ENCODE measurements at places on chromosomes 4 and X.

DNA sequence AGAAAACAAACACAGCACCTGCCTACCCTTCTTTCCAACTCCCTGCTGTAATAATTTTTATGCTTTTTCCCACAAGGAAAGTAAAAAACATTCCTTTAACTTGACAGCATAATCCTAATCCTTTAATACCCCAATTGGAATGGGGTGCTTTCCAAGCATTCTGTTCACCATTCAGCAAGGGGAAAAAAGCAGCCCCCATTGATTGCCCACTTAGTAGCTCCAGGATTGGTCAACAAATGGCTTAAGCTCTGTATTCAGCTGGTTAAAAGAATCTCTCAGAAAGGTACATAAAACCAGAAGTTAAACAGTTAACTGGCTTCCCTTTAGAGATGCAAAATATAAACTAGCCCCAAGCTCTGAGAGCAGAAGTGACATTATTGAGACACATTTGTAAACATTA lies 194.8 kb upstream of the ATOH1 start:
- no peak for DNase-seq

DNA sequence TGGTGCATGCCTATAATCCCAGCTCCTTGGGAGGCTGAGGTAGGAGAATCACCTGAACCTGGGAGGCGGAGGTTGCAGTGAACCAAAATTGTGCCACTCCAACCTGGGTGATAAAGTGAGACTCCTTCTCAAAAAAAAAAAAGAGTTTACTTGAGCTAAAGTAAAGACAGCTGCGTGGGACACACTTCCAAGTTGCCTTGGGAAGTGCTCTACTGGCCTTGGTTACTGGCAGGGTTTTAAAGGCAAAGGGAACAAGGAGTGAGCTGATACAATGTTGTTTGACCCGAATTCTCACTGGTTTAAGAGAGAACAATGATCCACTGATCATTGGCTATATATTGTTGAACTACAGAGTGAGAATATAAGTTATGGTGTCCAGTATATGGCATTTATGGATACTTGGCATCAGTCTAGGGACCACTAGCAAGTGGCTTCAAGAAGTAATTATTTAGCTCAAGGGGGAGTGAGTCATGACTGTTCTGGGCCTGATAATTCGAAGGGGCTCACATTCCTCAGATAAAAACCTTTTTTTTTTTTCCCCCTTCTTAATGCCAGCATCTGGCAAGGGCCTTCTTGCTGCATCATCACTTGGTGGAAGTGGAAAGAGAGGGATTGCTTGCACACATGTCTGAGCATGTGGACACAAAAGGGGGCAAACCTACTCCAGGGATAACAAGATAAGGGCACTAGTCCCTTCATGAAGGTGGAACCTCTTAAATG lies 32.3 kb downstream of the GRK4 start:
- DNase-seq = no peak

- no peak for DNase-seq
These were observed 103.3 kb upstream of the ANK2 start for GRCh38 chr4:112946127-112946526.

DNA sequence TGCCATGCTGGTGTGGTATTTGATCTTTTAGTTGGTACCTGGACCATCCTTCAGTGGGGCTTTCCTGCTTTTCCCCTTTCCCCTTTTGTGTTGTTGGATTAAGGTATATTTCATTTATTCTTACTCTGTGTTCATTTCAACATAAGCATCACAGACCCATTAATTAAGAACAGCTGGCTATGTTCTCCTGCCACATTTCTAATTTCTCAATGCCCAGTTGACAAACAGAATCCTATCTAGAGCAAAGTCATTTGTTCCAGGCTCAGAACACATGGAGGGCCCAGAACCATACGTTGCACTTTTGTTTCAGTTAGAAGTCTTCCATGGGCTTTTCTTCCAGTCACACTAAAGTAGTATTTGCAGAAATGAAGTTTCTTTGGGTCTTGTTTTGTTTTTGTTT lies 46.1 kb upstream of the EOLA2 start:
- no peak for DNase-seq

GRCh38 chrX:64204252-64204651 lies 1.3 kb downstream of the AMER1 start:
- DNase-seq = peak; percentile 5

DNA sequence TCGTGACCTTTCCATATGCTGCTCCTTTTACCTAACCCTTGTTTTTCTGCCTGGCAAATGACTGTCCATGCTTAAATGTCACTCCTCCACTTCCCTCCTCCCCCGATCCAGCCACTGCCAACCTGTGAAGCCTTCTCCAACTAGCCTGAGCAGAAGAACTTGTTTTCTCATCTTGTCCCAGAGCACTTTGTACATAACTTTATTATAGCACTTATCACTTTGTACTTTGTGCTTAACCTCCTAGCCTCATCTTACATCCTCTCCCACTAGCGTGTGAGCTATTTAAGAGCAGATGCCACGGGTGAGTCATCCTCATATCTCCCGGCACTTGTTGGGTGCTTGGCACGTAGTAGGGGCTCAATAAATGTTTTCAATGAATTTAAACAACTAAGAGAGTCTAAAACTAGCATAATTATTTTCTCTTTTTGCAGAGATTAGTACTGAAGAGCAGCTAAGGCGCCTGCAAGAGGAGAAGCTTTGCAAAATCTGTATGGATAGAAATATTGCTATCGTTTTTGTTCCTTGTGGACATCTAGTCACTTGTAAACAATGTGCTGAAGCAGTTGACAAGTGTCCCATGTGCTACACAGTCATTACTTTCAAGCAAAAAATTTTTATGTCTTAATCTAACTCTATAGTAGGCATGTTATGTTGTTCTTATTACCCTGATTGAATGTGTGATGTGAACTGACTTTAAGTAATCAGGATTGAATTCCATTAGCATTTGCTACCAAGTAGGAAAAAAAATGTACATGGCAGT lies 46.9 kb downstream of the XIAP start:
- no peak for DNase-seq

DNA sequence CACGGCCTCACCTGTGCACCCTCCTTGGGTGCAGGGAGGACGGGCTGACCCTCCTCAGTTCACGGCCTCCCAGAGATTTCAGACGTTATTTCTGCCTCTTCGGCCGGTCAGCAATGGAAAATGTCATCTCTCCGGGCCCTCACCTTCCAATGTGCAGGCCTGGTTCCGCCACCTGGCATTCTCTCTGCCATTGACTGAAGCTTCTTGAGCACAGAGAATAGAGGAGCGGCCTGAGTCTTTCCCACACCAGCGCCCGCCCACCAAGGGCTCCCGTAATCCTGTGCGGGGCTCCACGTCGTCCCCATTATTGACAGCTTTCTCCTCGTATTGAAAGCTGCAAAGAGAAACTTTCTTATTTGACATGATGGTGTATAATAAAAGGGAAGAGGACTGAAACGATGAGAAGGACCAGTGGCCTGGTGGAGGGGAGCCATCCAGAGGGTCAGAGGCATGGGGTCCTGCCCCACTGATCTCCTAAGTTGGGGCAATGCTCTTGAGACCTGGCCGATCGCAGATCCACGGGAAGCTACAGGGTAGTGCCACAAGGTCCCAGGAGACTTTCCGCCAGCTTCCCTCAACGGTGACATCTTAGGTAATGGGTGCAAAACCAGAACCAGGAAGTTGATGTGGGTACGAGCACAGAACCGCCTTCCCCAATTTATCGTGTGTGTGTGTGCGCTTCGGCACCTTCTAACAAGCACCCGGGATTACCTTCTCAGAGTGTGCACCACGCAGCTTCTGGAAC lies 20.6 kb downstream of the HTRA3 start:
- no peak for DNase-seq

DNA sequence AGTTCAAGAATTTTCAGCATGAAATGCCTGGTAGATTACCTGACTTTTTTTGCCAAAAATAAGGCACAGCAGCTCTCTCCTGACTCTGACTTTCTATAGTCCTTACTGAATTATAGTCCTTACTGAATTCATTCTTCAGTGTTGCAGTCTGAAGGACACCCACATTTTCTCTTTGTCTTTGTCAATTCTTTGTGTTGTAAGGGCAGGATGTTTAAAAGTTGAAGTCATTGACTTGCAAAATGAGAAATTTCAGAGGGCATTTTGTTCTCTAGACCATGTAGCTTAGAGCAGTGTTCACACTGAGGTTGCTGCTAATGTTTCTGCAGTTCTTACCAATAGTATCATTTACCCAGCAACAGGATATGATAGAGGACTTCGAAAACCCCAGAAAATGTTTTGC lies 168.0 kb downstream of the SOWAHB start:
- no peak for DNase-seq

DNA sequence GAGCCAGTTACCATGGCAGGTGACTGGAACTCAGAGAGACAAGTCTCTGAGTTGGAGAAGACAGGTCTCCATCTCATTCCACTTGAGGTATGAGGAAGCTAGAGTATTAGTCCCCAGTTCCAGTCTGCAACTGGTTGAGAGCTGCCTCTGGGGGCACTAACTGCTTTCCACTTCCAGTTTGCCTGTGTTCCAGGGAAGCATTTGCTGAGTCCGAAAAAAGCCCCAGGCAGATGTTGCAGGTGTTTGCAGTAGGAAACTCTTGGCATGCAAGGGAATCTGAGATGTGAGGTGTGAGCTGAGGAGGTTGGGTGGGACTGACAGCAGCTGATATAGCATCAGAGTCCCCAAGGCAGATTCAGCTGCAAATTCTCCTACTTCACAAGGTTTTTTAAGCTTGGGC lies 272.2 kb upstream of the CASK start:
- DNase-seq = no peak

DNA sequence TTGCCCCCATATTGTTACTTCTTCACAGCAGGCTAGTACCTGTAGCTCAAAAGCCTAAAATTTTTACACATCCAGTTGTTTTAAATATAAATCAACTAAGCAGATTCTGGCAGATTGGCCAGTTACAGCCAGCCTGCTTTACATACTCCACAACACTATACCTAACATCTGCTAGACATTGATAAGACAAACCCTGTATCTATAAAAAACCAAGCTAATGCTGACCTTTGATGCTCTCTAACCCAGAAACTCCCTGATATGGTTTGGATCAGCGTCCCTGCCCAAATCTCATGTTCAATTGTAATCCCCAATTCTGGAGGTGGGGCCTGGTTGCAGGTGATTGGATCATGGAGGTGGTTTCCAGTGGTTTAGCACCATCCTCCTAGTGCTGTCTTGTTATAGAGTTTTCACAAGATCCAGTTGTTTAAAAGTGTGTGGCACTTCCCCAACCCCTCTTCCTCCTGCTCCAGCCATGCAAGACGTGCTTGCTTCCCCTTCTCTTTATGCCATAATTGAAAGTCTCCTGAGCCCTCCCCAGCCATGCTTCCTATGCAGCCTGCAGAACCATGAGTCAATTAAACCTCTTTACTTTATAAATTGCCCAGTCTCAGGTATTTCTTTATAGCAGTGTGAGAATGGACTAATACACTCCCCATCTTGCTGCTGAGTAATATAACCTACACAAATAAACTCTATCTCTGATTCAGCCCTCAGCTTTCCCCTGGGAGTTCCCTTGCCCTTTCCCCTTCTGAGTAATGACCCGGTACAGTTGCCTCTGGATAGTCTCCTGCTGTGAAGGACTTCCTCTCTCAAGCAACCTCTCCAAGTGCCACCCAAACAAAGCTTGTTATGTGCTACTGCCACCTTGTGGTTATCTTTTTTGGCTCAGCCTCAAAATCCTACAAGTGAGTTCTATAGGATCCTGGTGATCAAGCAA lies 39.6 kb downstream of the ZCCHC13 start:
- DNase-seq = peak; percentile 87

DNA sequence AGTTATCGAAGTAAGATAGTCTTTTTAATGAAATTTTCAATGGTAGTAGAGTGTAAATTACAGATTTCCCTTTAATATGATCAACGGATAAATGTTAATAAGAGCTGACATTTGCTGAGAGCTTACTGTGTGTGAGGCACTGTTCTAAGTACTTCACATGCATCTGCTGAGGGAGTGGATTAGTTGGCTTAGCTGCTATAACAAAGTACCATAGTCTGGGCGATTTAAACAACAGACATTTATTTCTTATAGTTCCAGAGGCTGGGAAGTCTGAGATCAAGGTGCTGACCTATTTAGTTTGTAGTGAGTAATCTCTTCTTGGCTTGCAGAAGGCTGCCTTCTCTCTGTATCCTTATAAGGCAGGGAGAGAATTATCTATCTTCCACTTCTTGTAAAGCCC lies 174.3 kb downstream of the CEP135 start:
- DNase-seq = no peak

- no peak for DNase-seq
These were observed 82.6 kb downstream of the ANXA3 start for GRCh38 chr4:78634011-78634664.

GRCh38 chrX:19064175-19064574 lies 58.1 kb downstream of the ADGRG2 start:
- DNase-seq = no peak
